Coronary artery (tissue), 2 donors: ENCODE measurements at places on chromosomes 6 and 20.

DNA sequence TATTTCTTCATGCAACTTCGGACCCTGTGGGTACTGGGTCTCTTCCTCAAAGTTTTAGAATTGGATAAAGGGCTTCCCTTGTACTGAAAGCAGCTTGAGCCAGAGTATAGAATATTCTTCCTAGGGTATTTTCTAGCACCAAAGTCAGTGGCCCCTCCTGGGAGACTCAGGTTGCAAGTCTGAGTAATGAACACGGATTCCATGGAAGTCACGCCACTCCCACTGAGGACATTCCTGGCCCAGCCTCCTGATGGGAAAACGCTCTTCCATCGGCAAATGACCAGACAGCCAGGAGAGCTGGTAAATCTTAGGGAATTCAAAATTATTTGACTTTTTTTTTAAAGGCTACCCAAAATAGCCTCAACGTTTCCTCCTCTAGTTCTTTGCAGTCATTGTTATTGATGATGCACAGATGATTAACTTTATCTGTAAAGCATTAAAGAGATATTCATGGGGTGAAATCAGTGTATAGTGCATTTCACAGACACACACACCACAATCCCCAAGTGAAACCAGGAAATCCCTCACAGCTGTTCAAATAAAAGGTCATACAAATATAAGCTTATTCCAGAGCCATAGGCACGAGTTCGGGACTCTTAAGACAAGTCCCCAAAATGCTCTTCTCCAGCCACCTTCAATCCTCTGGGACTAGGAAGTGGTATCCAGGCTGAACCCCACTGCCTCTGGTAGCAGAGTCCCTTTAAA lies 248.8 kb downstream of the SOD2 start:
- no peak for DNase-seq

- no peak for DNase-seq
These were observed 28.3 kb upstream of the RIPPLY2 start for GRCh38 chr6:83824831-83825230.

- DNase-seq: no peak
These were observed 6.6 kb upstream of the SAMHD1 start for GRCh38 chr20:36957875-36958667.

GRCh38 chr6:125597411-125598253 lies 151.8 kb upstream of the HEY2 start:
- no peak for DNase-seq

- no peak for DNase-seq
These were observed 798 bp downstream of the DSP start for GRCh38 chr6:7542065-7542873.

- DNase-seq: no peak
These were observed 170.8 kb downstream of the SASH1 start for GRCh38 chr6:148513145-148514071.

- no peak for DNase-seq
These were observed 243.1 kb downstream of the MYLK4 start for GRCh38 chr6:2507521-2508037.

DNA sequence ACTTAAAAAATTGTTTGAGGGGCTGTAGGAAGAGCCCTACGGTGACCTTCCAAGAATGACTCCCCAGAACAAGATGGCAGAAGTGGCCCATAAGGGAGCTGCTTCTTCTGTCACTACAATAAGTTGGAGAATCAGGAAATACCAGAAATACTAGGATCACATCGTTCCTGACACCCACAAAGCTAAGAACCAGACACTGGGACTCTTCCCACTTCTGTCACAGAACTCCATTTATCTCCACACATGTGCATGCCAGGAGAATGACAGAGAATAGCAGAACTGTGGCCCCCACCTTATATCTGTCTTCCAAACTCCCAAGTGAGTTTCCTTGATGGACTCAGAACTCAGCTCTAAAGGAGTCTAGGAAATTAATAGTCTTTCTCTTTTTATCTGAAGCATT lies 54.6 kb upstream of the UBR2 start:
- no peak for DNase-seq
